ENCODE measurements at places on chromosomes 7 and 10. TPM values are rescaled to one million over a fixed set of nuclear protein-coding genes. Genes with fewer than 3 reads are reported as not detected.

KNDC1 gene
- polyA plus RNA-seq = 0.39 TPM

CYP3A7 gene
- 0.02 TPM for polyA plus RNA-seq

CRHR2 gene
- polyA plus RNA-seq = 0.06 TPM

DNAJC1 gene
- polyA plus RNA-seq = 20.1 TPM

VAX1 gene
- polyA plus RNA-seq = not detected

SPDYE8 gene
- polyA plus RNA-seq = not detected

PDCD11 gene
- 12.2 TPM for polyA plus RNA-seq

CLDN12 gene
- polyA plus RNA-seq = 8.7 TPM

SORCS3 gene
- polyA plus RNA-seq = 0.04 TPM

BAMBI gene
- 0.59 TPM for polyA plus RNA-seq

HPSE2 gene
- 2.1 TPM for polyA plus RNA-seq

PTN gene
- 97.1 TPM for polyA plus RNA-seq
